ENCODE measurements at places on chromosomes 6 and 20.

DNA sequence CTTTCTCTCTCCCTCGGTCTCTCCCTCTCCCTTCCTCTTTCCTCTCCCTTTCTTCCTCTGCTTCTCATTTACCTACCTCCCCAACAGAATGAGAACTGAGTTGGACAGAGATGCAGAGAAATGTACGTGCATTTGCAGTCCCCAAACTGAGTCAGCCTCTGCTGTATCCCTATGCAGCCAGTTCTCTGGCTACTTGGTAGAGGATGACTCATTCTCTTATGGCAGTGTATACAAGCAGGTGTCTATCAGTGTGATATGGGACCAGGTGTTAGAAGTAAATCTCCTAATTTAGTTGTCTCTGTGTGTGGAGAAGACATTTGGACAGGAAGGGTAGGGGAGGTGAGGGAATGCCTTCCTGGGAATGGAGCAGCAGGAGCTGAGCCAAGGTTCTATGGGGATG lies 470.8 kb downstream of the CD109 start:
- no peak for DNase-seq

- no peak for DNase-seq
Measured at GRCh38 chr6:69601132-69601531, 195.7 kb downstream of the LMBRD1 start.

DNA sequence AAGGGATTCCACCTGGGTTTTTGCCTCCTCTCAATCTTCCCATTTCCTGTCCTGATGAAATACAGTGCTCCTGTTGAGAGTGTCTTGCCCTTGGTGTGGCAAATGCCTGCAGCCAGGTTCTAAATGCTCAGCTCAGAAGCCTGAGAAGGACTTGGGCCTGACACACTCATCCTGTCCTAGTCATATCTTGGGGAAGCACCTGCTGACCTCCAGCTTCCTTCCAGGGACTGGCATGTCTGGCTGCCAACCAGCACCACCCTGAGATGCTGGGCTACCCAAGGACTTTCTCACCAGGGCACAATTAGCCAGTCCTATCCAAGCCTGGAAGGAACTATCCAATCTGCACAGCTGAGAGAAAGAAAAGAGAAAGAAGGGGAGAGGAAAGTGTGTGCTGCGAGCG lies 43.4 kb downstream of the LRFN2 start:
- no peak for DNase-seq

DNA sequence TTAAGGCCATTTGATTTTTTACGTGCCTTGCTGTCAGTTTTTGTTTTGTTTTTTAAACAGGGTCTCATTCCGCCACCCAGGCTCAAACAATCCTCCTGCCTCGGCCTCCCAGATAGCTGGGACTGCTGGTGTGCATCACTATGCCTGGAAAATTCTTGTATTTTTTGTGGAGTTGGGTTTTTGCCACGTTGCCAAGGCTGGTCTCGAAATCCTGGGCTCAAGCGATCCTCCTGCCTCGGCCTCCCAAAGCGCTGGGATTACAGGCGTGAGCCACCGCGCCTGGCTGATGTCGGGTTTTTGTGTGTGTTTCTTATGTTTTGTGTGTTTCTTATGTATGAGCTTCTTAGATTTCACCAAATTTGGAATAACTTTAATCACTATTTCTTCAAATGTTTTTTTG lies 104.8 kb downstream of the TAF4 start:
- DNase-seq = no peak

DNA sequence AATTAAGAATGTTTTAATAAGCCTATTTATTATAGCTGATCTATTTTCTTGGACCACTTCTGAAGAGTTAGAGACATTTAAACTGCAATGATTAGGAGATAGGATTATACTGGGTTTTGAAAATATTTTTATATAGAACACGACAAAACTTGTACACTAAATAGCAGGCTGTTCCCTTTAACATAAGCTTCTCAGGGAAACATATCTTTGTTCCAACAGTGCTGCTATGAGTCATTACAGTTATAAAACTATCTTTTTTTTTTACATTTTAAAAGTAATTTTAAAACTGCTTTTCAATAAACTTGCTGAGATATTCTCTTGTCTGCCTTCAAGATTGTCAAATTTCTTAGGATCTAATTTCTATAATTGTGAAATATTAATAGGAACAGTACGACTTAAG lies 389.1 kb downstream of the ARHGAP18 start:
- no peak for DNase-seq

- no peak for DNase-seq
Measured at GRCh38 chr6:152836523-152836922, 85.9 kb downstream of the VIP start.

All from stimulated activated CD8-positive, alpha-beta memory T cell treated with anti-CD3 and anti-CD28 coated beads, Interleukin-15, amount 100 ng/mL, for 1 hour (primary cell).